ENCODE measurements at places on chromosomes 2 and 18.

- H3K36me3 ChIP-seq, result no peaks in the 10 kb centered on the region
- H3K4me1 ChIP-seq, result peaks cover 9% of the 10 kb centered on the region
- no peak overlapping the region for H3K27ac ChIP-seq
- no peak overlapping the region for H3K4me3 ChIP-seq
- H3K27me3 ChIP-seq, result no peaks in the 10 kb centered on the region
These were observed 61.7 kb downstream of the ACKR3 start for GRCh38 chr2:236631281-236631855.

GRCh38 chr2:212477571-212477970 lies 61.0 kb downstream of the ERBB4 start:
- H3K36me3 ChIP-seq, result no peaks in the 10 kb centered on the region
- no peaks in the 10 kb centered on the region for H3K4me1 ChIP-seq
- no peak overlapping the region for H3K4me3 ChIP-seq
- DNase-seq, result no peak

DNA sequence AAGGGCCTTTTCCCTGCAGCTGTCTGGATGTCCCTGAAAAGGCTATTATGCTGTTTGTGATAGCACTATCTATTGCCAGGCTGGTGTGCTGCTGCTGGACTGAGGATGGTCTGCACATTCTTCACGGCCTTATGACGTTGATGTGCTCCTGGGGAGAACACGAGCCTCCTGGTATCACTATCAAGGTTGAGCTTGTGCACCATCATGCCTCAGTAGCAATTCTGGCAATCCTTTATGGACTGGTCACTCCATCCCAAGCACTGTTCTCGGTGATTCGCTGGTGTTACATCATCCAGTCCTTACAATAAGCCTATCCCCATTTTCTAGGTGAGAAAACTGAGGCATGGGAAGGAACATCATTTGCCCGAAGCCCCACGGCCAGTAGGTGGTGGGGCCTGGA lies 18.2 kb upstream of the CCBE1 start:
- H3K4me1 ChIP-seq, result no peaks in the 10 kb centered on the region
- H3K27ac ChIP-seq, result no peak overlapping the region
- no peaks in the 10 kb centered on the region for H3K36me3 ChIP-seq
- H3K4me3 ChIP-seq, result no peak overlapping the region
- H3K27me3 ChIP-seq, result no peaks in the 10 kb centered on the region

DNA sequence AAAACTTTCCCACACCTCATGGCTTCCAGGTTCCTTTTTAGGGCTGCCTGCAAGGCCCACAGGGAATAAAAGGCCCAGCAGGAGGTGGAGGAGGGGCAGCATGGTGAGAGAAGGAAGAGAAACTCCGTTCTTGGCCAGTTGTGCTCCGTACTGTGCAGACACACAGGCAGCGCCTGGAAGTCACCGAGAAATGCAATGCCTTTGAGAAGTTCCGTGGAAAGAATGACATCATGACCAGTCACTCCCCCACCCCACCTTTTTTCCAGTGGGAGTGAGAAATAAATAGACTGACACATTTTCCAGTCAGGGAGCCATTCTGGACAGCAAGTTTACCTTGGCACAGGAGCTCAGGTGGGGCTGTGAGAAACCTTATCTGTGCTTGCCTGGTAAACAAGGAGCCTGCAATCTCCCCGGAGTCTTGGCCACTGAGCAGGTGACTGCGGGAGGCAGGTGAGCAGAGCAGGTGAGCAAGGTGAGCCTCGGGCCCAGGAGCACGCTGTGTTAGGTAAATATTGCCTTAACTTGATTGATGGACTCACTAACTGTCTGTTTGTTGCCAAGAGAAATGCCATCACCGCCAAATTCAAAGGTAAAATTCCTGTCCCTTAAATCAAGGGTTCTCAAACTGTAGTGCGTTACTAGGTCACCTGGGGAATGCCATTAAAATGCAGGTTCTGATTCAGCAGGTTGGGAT lies 13.5 kb upstream of the LBH start:
- H3K27me3 ChIP-seq, result no peaks in the 10 kb centered on the region
- peak; percentile 95 for DNase-seq
- peak overlapping the region; percentile 81 for H3K27ac ChIP-seq
- H3K36me3 ChIP-seq, result no peaks in the 10 kb centered on the region

- no peaks in the 10 kb centered on the region for H3K36me3 ChIP-seq
- no peaks in the 10 kb centered on the region for H3K27me3 ChIP-seq
- no peak for DNase-seq
- peaks cover 11% of the 10 kb centered on the region for H3K4me1 ChIP-seq
- H3K27ac ChIP-seq, result no peak overlapping the region
- no peak overlapping the region for H3K4me3 ChIP-seq
These were observed 148.5 kb downstream of the FHOD3 start for GRCh38 chr18:36446059-36446458.

- H3K27me3 ChIP-seq, result no peaks in the 10 kb centered on the region
- no peak for DNase-seq
- no peaks in the 10 kb centered on the region for H3K4me1 ChIP-seq
- H3K36me3 ChIP-seq, result no peaks in the 10 kb centered on the region
- H3K4me3 ChIP-seq, result no peak overlapping the region
- no peak overlapping the region for H3K27ac ChIP-seq
These were observed 197.1 kb upstream of the GATA6 start for GRCh38 chr18:21972281-21972680.

- no peak for DNase-seq
- no peaks in the 10 kb centered on the region for H3K27me3 ChIP-seq
- H3K36me3 ChIP-seq, result no peaks in the 10 kb centered on the region
- no peaks in the 10 kb centered on the region for H3K4me1 ChIP-seq
These were observed 226.1 kb downstream of the MYCN start for GRCh38 chr2:16166327-16166981.

DNA sequence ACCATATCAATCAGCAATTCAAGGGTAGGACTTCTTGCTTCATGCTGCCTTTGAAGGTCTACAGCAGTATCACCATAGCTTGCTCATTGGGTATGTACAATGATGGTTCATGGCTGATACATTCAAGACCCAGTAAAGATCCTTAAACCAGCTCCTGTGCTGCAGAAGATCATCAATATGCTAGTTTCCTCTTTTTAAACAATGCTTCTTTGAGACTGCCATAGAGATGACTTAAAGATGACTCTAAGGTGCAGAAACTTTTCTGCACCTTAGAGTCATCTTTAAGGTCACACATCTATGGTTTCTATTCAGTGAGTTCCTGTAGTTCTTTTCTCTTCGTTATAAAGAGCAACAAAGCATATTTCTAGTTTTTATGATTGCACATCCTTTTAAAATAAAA lies 102.8 kb upstream of the KLHL14 start:
- no peak overlapping the region for H3K27ac ChIP-seq
- no peak for DNase-seq
- H3K27me3 ChIP-seq, result no peaks in the 10 kb centered on the region
- H3K4me1 ChIP-seq, result no peaks in the 10 kb centered on the region

DNA sequence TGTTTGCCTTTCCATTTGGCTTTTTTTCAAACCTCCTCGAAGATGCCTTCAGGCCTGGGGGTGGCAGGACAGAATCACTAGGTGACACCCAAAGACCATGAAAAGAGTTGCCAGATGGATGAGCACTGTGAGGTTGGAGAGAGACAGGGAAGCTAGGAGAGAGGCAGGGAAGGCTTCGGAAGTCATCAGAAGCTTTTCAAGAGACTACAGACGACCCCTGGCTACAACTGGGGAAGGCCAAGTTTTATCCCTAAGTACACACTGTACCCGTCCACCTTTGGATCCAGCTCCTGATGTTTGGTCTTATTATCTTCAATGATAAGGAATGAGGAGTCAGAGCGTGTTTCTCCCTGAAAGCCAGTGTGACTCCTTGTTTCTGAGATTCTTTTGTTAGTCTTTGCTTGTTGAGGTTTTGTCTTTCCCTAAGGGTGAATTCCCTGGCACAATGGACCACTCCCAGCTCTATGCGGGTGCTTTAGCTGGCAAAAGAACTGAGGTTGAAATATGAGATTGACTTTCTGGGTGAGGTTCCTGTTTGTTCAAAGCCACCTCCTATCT lies 33.4 kb upstream of the SLC9A2 start:
- no peak overlapping the region for H3K4me3 ChIP-seq
- H3K4me1 ChIP-seq, result peaks cover 13% of the 10 kb centered on the region
- no peak for DNase-seq
- H3K36me3 ChIP-seq, result no peaks in the 10 kb centered on the region
- H3K27me3 ChIP-seq, result no peaks in the 10 kb centered on the region

DNA sequence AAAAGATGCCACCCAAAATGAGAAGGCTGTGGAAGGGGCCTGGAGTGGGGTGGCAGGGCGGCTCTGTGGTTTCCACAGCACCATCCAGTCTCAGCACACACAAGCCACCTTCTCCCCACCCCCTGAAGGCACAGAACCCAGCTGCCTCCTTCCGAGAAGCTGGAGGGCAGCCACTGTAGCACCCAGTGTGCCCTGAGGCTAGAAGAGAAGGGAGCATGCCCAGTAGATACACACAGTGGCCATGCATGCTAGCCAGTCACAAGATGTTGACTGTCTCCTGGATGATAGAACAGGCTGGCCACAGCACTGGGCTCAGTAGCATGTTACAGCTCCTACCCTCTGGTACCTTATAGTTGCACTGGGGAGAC lies 148.9 kb upstream of the EPAS1 start:
- DNase-seq, result no peak
- no peaks in the 10 kb centered on the region for H3K27me3 ChIP-seq
- H3K4me1 ChIP-seq, result no peaks in the 10 kb centered on the region

DNA sequence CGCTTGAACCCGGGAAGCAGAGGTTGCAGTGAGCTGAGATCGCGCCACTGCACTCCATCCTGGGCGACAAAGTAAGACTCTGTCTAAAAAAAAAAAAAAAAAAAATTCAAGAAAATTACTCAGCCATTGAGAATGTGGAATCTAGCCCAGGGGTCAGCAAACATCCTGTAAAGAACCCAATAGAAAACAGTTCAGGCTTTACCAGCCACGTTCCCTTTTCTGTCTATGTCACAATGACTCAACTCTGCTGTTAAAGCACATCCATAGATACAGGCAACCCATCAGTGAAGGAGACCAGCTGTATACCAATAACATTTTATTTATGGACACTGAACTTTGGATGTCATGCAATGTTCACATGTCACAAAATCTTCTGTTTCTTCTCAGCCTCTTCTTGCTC lies 435.6 kb upstream of the GYPC start:
- H3K4me1 ChIP-seq, result no peaks in the 10 kb centered on the region
- no peaks in the 10 kb centered on the region for H3K27me3 ChIP-seq
- H3K4me3 ChIP-seq, result no peak overlapping the region
- H3K27ac ChIP-seq, result no peak overlapping the region
- DNase-seq, result peak; percentile 5

DNA sequence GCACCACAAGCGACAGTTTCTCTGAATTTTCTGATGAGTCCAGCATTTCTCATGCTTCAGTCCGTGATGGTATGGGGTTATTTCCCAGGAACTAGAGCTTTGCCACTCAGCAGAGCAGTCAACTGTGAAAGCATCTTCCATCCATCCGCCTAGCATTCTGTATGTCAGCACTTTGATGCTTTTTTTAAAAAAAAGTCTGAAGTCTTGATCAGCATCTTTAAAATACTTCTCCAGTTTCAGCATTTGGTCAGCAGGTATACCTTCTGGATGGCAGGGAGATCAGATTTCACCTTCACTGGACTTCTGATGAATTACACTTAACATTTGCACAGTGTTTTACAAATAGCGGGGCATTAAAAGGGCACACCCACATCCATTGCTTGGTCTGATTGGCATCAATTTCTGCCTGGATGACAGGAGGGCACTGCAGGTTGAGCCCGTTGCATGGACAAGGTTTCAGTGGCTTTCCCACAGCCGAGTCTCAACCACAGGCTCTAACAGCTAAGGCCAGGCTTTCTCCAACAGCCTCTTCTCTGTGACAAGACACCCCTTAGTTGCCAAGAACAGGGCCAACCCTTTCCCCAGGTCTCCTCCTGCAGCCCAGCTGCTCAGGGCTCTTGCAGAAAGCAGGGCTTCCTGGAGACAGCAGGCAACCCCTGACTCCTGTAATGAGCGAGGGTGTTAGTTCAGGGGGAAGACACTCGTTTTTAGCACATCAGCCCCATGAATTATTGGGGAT lies 54.0 kb downstream of the EMILIN2 start:
- H3K4me3 ChIP-seq, result no peak overlapping the region
- H3K27me3 ChIP-seq, result no peaks in the 10 kb centered on the region
- H3K4me1 ChIP-seq, result peaks cover 1% of the 10 kb centered on the region
- H3K36me3 ChIP-seq, result no peaks in the 10 kb centered on the region

GRCh38 chr2:14745288-14746076 lies 113.0 kb downstream of the LRATD1 start:
- H3K36me3 ChIP-seq, result no peaks in the 10 kb centered on the region
- no peak overlapping the region for H3K4me3 ChIP-seq
- no peak overlapping the region for H3K27ac ChIP-seq
- no peak for DNase-seq
- no peaks in the 10 kb centered on the region for H3K4me1 ChIP-seq

DNA sequence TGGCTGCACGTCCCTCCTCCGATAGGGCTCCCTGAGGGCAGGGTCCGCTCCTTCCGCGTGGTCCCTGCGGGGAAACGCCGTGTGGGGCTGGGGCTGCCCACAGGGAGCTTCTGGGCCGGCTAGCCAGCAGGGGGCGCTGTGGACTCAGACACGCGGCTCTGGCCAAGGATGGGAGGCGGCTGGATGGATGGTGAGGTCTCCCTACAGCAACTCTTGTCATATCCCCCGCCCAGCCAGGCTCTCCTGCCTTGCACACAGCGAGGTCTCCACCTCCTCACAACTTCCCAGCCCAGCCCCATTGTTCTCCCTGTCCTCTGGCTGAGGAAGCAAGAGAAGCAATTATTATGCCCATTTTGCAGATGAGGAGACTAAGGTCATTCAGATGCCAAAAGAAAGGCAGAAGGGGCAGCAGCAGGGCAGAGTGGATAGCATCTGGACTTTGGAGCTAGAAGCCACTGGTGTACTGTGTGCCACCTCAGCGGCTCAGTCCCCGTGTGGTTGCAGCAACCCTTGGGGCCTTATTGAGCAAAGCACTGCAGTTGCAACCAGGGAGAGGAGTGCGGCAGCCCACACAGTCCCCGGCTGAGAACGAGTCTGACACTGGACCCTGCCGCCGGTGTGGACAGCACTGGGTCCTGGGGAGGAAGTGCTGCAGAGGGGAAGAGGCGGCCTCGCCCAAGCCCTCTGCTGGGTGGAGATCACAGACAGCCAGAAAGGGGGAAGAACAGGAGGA lies 99.0 kb downstream of the ZFP36L2 start:
- H3K27ac ChIP-seq, result no peak overlapping the region
- H3K27me3 ChIP-seq, result no peaks in the 10 kb centered on the region
- DNase-seq, result peak; percentile 60
- H3K36me3 ChIP-seq, result no peaks in the 10 kb centered on the region
- no peak overlapping the region for H3K4me3 ChIP-seq
- peaks cover 24% of the 10 kb centered on the region for H3K4me1 ChIP-seq

DNA sequence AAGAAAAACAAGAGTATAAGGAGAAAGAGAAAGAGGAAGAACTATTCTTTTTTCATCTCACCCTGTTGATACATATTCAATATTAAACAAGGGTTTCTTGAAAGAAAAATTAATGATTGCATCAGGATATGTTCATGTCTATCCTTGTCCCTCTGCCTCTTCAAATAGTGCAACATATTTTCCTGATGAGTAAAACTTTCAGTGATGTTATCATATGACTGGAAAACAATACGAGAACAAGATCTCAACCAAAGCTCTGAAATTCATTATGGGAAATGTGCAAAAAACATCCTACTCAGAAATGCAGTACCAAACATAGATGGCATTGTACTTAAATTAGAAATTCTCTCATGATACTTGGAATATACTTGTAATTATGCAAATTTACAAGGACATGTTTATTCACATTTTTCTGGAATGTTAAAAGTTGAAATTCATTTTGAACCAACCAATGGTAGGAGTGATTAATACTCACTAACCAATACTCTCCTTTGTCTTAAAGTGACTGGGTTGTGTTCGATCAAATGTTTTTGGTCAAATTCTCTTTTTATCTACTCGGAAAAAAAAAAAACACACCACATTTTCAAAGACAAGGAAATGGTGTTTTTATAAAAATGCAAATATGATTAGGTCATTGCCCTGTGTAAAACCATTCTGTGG lies 148.9 kb upstream of the GULP1 start:
- no peaks in the 10 kb centered on the region for H3K4me1 ChIP-seq
- H3K4me3 ChIP-seq, result no peak overlapping the region
- H3K27ac ChIP-seq, result no peak overlapping the region
- H3K27me3 ChIP-seq, result no peaks in the 10 kb centered on the region
- H3K36me3 ChIP-seq, result no peaks in the 10 kb centered on the region
